ENCODE measurements at places on chromosomes 7 and 10.

- no peak for DNase-seq
Measured at GRCh38 chr10:97020452-97021400, 165.0 kb downstream of the SLIT1 start.

DNA sequence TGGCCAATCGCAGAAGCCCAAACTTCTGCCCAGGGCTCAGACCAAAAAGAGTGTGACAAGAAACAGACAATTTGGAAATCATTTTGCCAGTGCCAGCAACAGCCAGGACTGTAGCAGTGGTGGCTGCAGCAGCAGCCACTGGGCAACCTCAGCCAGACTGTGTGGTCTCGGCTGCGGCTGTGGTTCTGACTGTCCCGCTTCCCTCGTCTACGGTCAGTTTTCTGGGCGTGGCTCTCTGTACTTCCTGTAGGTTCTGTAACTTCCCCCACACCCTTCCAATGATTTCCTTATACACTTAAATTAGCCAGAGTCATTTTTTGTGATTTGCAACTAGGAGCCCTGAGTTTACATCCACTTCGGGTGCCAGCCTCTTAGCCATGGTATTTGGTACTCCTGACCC, 39.9 kb downstream of the CYTH3 start:
- DNase-seq: no peak

- no peak for DNase-seq
Measured at GRCh38 chr7:102096012-102096332, 190.7 kb upstream of the SH2B2 start.

- no peak for DNase-seq
Measured at GRCh38 chr7:100400656-100401055, 27.4 kb downstream of the PILRA start.

GRCh38 chr7:128446306-128446705, 9.4 kb upstream of the HILPDA start:
- DNase-seq: peak; percentile 83
